ENCODE measurements at places on chromosomes 5 and 9.

DNA sequence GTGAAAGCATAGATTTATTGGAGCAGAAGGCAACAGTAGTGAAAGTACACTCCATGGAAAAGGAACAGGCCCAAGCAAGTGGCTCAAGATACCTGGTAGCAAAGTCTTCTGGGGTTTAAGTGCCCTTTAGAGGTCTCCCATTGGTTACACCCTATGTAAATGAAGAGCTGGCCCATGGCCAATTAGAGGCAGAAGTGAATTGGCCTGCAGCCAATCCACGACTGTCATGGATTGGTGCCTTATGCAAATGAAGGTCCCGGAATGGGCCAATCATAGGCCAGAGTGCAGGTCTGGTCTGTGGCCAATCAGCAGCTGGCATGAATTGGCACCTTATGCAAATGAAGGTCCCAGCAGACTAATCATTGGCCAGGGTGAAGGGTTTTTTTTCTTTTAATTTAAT, 64.2 kb upstream of the PCSK5 start:
- no peak for DNase-seq

- no peak for DNase-seq
Observed at GRCh38 chr5:113067635-113068344, 91.2 kb downstream of the DCP2 start.

GRCh38 chr5:119343766-119344165, 12.1 kb upstream of the TNFAIP8 start:
- DNase-seq = no peak

DNA sequence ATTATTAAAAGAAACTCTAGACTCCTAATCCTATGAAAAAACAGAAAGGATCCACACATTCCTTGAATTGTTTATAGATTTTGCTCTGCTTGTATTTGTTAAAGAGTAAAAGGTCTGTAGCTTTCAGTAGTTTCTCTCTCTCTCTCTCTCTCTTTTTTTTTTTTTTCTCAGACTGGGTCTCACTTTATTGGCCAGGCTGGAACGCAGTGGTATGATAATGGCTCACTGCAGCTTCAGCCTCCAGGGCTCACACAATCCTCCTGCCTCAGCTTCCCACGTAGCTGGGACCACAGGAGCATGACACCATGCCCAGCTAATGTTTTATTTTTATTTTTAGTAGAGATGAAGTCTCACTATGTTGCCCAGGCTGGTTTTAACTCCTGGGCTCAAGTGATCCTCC, 9.3 kb downstream of the UGT3A2 start:
- DNase-seq = no peak

DNA sequence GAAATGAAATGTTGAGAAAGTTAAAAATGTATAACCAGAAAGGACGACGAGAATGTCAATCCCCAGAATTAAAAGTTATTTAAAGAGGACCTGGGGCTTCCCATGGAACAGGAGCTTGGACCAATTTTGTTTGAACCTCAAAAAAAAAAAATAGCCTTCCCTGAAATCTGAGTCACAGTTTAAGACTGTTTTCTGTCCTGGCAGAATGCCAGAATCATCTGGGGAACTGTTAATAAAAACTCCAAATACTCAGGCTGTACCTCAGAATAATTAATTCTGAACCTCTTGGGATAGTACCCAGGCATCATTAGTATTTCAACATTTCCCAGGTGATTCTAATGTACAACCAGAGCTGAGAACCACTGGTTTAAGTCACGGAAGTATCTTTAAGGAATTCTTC, 102.2 kb upstream of the SLCO6A1 start:
- DNase-seq = no peak

GRCh38 chr5:57199866-57200265, 26.0 kb downstream of the GPBP1 start:
- DNase-seq = no peak

- DNase-seq = no peak
Observed at GRCh38 chr9:38337706-38338264, 54.7 kb upstream of the ALDH1B1 start.

DNA sequence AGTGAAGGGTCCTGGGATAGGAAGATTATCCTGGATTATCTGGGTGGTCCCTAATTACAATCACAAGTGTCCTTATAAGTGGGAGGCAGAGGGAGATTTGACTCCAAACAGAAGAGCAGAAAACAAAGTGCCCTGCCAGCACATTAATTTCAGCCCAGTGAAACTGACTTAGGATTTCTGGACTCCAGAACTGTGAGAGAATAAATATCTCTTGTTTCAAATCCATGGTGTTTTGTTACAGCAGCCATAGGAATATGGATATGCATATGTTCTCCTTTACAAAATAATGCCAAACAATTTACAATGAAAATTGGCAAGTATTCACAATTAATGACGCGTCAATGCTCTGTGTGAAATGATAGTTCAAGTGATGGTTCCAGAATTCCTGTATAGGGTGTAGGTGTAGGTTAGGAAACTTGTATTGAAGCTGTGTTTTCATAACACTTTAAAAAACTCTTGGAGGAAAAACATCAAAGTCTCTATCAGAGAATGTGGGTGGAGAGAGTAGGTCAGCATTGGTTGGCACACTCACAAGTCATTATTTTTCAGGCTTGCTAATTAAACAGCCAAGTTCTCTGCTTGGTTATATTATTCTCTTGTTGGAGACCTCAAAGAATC, 19.9 kb upstream of the PLPP1 start:
- no peak for DNase-seq

DNA sequence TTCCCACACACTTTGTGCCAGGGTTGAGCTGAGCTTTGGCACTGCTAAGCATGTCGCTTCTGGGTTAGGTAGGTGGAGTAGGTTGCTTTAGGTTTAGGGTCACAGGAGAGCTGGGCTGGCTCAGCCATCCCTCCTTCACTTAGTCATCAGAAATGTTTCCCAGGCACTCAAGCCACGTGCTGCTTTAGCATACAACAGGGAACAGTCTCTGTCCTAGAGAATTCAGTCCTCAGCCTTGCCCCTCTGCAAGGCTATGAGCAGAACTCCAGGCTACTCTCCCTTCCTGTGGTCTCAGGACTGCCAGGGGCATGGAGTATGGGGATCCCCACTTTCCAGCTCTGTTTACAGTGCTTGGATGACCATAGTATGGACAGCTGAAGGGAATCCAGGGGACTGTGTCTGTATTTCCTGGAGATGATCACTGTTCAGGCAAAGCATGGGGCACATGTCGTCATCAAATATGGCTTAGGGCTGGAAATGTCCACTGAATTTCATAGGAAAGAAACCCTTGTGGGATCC, 7.5 kb upstream of the ANKRD33B start:
- no peak for DNase-seq

DNA sequence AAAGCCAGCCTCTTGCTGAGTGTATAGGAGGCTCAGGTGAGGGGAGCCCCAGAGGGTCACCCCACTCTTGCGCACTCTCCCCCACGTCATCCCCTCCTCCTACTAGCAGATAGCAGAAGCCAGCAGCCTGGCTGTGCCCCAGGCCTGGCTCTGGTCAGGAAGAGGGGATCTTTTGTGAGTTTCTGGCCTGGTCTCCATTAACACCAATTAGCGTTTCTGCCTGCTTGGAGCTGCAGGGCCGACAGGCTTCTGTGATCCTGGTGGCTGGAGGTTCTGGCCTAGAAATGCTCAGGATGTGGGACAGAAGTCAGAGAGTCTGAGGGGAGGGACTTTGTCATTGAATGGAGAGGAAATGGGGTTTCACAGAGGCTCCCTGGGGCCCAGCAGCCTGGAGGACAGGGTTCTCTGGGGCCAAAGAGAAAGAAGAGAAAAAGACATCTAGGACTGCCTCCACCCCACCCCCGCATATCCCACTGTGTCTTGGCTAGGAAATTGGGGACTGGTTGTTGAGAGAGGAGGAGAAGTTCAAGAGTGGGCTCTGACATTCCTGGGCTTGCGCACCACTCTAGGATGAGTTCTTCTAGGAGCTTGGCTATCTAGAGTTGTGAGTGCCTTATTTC, 47.5 kb upstream of the ARAP3 start:
- no peak for DNase-seq

DNA sequence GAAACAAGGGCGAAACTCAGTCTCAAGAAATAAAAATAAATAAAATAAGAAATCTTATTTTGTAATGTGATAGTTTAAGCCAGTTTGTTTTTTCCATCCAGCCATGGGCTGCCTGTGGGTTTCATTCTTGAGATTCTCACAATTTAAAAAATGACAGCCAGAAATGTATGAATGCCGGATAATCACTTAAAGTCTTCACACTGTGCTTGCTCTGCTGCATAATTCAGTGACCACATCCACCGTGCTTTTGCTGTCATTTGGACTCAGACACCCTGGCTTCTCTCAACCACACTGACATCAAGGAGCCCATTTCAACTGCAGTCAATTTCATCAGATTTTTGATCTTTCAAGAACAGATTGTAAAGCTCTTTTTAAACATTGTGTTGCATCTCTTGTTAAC, 61.0 kb upstream of the DAPK1 start:
- DNase-seq = no peak

GRCh38 chr9:125909459-125909858, 162.3 kb downstream of the PBX3 start:
- DNase-seq = no peak

DNA sequence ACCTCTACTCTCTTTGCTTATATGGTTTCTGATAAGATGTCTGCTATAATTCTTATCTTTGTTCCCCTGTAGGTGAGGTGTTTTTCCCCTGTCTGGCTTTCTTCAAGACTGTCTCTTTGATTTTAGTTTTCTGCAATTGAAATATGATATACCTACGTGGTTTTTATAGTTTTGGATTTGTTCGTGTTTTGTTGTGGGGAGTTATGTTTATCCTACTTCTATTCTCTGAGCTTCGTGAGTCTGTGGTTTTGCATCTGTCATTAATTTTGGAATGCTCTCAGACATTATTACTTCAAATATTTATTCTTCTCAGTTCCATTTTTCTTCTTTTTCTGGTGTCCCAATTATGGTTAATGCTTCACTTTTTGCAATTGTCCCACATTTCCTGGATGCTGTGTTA, 521.3 kb downstream of the KCTD16 start:
- no peak for DNase-seq

- no peak for DNase-seq
Observed at GRCh38 chr9:96009690-96010472, 134.4 kb downstream of the ERCC6L2 start.

- DNase-seq = no peak
Observed at GRCh38 chr5:154478224-154478565, at the start of gene HAND1. HAND1 (minus strand) TSS chr5:154478227; CDS start chr5:154478008, 219 bp downstream.

DNA sequence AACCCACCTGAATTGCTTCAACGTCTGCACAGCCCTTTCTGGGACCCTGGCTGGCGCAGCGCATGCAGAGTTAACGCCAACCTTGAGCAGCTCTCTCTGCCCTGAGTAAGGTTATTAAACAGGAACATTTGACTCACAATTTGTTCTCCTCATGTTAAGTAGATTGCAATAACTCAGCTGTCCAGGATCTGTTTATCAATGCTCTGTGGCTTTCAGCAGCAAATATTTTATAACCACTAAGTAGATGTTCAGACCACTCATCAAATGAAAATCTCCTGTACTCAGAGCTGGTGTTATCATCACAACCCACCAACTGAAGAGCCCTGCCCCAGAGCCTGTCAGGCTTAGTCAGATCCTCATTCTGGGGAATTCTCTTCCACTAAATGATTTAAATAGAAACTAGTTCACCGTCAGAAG, 403.0 kb downstream of the ZNF608 start:
- no peak for DNase-seq

- no peak for DNase-seq
Observed at GRCh38 chr5:10740384-10740783, 20.6 kb downstream of the DAP start.

DNA sequence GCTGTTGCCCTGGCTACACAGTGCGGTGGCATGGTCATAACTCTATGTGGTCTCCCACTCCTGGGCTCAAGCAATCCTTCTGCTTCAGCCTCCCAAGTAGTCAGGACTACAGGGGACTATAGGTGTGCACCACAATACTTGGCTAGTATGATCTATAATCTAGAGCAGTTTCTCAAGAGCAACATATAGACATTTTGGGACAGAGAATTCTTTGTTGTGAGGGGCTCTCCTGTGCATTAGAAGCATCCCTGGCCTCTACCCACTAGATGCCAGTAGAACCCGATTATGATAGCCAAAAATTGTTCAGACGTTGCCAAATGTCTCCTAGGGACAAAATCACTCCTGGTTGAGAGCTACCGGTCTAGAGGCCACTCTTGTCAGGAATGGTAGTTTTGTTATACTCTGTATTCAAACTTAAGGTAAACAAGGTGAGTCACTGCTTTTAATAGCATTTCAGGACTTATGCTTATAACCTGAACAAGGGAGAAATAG, 7.2 kb downstream of the ANKHD1 start:
- DNase-seq = no peak

- DNase-seq = no peak
Observed at GRCh38 chr5:101520417-101520816, 617.3 kb upstream of the ST8SIA4 start.

DNA sequence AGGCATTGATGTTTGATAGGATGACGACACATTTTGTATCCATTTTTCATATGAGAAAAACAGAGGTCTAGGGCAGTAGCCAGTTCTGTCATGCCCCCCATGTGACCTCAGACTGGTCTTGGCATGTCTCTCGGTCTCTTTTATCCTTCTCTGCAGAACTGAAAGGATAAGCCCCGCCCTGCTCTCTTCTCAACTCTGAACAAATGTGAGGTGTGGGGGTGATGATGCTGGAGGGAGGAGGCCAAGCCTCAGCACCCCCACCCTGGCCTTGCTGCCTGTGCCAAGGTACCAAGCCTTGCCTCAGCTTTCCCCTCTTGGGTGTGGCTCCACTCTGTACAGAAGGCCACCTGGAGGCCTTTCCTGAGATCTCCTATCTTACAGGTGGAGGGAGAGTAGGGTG, 19.5 kb upstream of the CRB2 start:
- no peak for DNase-seq

- DNase-seq = no peak
Observed at GRCh38 chr5:155728146-155728856, 598.7 kb upstream of the SGCD start.

DNA sequence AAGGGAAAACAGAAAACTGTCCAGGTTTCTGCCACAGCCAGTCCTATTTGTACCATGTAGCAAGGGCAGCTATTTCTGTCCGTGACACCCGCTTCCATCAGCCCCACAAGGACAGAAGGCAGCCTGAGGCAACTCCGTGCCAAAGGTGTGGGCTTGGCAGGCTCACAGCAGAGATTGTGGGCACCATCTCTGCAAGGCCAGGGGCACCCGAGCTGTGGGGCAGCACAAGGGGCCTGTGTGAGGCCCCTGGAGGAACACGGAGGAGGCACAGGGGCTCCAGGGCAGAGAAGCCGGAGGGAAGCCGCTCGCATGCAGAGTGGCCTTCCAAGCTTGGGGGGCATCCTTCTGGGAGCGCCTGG, 43.5 kb downstream of the COL23A1 start:
- DNase-seq = no peak

DNA sequence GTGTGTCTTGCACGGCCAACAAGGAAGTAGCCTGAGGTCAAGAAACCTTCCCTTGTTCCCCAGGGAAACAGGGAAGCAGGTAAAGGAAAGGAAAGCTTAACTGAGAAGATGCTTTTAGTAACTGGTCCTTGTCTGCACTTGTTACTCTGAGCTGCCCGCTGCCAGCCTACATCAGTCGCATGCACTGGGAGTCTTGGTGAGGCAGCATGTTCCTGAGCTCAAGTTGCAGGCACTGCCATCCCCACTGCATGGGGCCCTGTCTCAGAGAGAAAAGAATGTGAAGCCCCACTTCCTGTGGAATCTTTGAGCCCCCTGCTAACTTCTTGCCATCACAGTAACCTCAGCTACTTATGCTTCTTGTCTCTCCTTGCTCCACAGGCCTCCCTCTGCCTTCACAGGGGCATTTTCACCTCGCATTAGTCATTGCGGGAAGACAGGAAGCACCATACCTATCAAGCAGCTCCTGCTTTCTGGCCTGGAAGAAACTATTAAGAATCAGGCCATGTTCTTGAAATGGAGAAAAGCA, 344.1 kb upstream of the ADAMTSL1 start:
- no peak for DNase-seq

GRCh38 chr9:103530934-103531333, 535.8 kb downstream of the CYLC2 start:
- no peak for DNase-seq

- no peak for DNase-seq
Observed at GRCh38 chr5:66511491-66511890, 84.7 kb upstream of the MAST4 start.
